Esophagus mucosa (tissue), 1 donor: ENCODE measurements at places on chromosomes 6 and 20. TPM values are rescaled to one million over a fixed set of nuclear protein-coding genes. Genes with fewer than 3 reads are reported as not detected.

DNA sequence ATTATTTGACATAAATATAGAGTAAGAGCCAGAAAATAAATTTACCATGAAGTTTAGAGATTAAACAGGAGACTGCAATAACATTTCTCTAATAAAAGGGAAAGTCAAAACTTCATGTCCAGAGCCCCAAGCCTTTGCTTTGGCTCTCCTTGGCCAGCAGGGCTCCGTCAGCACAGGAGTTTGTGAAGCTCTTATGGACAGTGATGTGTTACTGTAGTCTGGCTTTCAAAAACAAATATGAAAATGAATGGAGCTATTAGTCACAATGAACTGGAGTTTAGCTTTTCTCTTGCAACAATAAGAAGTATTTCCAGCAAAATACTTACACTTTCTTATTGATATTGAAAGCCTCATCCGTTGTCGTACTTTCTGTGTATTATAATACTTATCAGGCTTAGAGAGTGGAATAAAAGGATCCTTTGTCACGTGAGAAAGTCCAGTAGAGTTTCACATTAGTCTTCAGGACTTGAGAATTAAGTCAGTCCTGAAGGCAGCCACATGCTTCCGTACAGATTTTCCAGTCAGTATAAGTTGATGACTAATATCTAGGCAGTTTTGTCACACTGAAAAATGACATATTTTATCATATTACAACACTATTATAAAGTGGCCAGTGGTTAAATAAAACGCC lies 117.0 kb upstream of the PRL start:
- ATAC-seq, result no peak

DNA sequence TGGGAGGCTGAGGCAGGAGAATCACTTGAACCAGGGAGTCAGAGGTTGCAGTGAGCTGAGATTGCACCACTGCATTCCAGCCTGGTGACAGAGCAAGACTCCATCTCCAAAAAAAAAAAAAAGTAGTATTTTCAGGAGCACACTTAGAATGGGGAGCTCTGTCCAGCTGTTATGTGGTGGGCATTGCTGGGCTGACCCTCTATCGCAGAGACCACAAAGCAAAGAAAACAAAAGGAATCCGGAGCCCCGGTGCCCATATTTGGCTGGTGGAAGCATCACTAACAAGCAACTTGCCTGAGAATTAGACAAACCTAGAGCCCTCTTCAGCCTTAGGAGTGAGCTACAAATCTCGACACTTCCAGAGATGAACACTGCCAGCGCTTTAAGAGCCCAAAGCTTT lies 137.3 kb upstream of the GPR6 start:
- no peak for ATAC-seq

GRCh38 chr20:11520596-11520995 lies 397.1 kb upstream of the BTBD3 start:
- no peak for ATAC-seq

GRCh38 chr20:56453352-56453751 lies 15.1 kb upstream of the RTF2 start:
- no peak for ATAC-seq

GRCh38 chr6:41488433-41489119 lies 57.6 kb upstream of the FOXP4 start:
- ATAC-seq, result no peak

Gene PSORS1C2
- 0.40 TPM for total RNA-seq

- no peak for ATAC-seq
These were observed 234.5 kb downstream of the LRFN2 start for GRCh38 chr6:40352527-40353170.

GRCh38 chr20:739736-740135 lies 28.6 kb downstream of the SLC52A3 start:
- no peak for ATAC-seq

- no peak for ATAC-seq
These were observed 34.9 kb upstream of the PRDM1 start for GRCh38 chr6:106051226-106051625.
